ENCODE measurements at places on chromosomes 4 and X.

- DNase-seq, result no peak
These were observed 148.1 kb downstream of the NWD2 start for GRCh38 chr4:37392521-37393255.

GRCh38 chr4:67256388-67257043, 288.8 kb downstream of the CENPC start:
- no peak for DNase-seq

DNA sequence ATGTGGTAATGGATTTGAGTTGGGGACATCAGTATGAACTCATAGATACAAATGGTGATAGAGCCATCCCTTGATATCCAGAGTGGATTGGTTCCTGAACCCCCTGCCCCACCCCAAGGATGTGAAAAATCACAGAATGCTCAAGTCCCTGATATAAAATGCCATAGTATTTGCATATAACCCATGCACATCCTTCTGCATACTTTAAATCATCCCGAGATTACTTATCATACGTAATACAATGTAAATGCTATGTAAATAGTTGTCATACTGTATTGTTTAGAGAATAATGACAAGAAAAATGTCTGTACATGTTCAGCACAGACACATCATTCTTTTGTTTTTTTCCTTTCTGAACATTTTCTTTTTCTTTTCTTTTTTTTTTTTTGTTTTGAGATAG, 18.9 kb upstream of the SEPTIN11 start:
- no peak for DNase-seq

- DNase-seq, result no peak
These were observed 71.4 kb upstream of the ETNPPL start for GRCh38 chr4:108834166-108834834.

DNA sequence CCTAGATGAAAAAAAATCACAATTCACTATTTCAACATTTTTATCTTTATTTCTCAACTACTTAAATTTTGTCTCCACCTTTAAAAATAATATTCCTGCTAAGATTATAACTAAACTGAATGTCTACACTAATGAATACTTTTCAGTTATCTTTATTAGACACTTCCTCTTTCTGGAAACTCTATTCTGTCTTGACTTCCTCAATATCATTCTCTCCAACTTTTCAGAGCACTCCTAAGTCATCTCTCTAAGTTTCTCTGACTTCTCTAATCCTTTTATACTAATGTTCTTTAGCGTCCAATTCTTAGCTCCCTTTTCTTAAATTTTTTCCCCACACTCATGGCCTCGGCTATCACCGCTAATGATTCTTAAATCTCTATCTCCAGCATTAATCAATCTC, 374.2 kb downstream of the FBXO8 start:
- DNase-seq, result no peak
